Myocyte (in vitro differentiated cells): ENCODE measurements at places on chromosomes 16 and 17. TPM values are rescaled to one million over a fixed set of nuclear protein-coding genes. Genes with fewer than 3 reads are reported as not detected.

The CORO6 gene
- 254 and 269 TPM in 2 replicates for total RNA-seq

The SHBG gene
- 0.43 and 1.4 TPM in 2 replicates for total RNA-seq

The TRPV2 gene
- total RNA-seq: 13.1 and 16.1 TPM in 2 replicates

The PRR15L gene
- total RNA-seq: not detected in 2 replicates

The SULT1A4 gene
- 0.32 and 5.8 TPM in 2 replicates for total RNA-seq

The GJC1 gene
- total RNA-seq: 8.2 and 8.5 TPM in 2 replicates

The RCVRN gene
- not detected in 2 replicates for total RNA-seq

The ADGRG3 gene
- 0.31 TPM in 1 of 2 replicates, not detected in the other for total RNA-seq

The ASPA gene
- total RNA-seq: 0.03 and 0.05 TPM in 2 replicates

The RNF222 gene
- total RNA-seq: not detected in 2 replicates
